GM10248 (cell line): ENCODE measurements at places on chromosomes 5 and 9.

DNA sequence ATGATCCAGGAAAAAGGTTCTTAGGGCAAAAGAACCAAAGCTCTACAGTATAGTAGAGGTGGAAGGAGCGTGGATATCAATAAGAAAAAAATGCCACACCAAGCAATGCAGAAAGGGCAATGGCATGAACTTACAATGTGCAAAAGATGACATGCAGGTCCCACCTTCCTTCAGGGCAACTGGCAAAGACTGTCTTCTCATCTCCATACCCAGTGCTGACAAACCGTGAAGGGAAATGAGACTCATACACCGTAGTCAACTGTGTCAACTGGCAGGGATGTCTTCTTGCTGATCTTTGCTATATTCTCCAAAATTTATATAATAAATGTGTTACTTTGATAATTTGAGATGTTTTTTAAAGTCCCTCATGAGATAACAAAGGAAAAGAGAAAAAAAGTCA lies 36.0 kb downstream of the MED27 start:
- DNase-seq = no peak

DNA sequence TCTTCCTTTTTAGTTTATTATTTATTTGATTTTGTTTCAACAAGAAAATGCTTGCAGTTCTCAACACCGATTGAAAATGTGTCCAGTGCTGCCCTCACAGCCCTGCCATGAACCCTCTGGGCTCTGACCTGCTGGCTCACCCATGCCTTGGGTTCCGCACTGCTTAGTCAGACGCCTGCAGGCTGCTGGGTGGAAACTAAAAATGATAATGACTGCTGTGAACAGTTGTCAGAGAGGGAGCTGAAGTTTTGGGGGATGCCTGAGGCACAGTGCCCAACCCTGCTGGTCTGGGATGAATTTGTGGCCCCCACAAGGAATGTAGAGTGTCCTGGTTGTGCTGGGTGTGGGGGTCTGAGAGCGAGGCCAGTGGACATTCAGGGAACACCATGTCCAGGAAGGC lies 22.2 kb upstream of the CFAP157 start:
- no peak for DNase-seq

DNA sequence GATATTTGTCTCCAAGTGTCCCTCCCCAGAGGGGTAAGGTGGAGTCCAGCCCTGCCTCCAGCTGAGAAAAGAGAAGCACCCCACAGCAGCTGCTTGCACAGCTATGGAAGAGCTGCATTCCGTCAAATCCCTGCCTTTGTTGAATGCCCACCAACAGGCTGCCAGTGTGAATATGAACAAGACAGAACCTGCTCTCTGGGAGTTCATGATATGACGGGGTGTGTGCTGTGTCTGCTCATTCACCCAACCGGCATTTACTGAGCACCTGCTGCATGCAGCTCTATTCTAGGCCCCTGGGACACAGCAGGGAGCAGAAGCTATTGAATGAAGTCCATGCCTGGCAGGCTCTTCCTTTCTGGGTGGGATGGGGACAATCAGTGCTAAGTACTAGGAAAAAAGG lies 238.8 kb downstream of the GADD45G start:
- DNase-seq = no peak

GRCh38 chr9:109329638-109330258 lies 8.9 kb upstream of the EPB41L4B start:
- DNase-seq = no peak

GRCh38 chr5:72908664-72909063 lies 47.2 kb upstream of the FCHO2 start:
- DNase-seq = no peak
